Colonic mucosa (tissue), 4 donors: ENCODE measurements at places on chromosomes 5 and 9. TPM values are rescaled to one million over a fixed set of nuclear protein-coding genes. Genes with fewer than 3 reads are reported as not detected.
A peak's percentile ranks its signal among the peaks of the same experiment; 100 is the strongest.

DNA sequence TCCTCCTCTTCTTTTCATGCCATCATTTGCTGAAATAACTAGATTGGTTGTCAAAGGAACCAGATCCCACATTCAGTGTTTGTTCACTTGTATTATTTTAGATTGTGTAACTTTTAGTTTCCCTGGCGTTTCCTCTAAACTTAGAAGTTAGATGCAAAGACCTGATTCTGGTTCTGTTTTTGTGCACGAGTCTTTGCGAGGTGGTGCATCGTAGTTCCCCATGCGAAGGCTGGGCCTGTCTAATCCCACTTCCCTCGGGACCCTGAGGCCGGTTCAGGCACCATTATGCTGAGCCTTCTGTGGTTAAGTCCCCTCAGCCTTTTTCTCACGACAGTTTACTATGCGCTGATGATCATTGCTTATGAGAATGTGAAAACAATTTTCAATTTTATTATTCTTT lies 219.1 kb upstream of the OTULINL start:
- no peaks in the 10 kb centered on the region for H3K27me3 ChIP-seq
- no peak overlapping the region for H3K4me3 ChIP-seq
- H3K36me3 ChIP-seq, result peaks cover 6% of the 10 kb centered on the region

DNA sequence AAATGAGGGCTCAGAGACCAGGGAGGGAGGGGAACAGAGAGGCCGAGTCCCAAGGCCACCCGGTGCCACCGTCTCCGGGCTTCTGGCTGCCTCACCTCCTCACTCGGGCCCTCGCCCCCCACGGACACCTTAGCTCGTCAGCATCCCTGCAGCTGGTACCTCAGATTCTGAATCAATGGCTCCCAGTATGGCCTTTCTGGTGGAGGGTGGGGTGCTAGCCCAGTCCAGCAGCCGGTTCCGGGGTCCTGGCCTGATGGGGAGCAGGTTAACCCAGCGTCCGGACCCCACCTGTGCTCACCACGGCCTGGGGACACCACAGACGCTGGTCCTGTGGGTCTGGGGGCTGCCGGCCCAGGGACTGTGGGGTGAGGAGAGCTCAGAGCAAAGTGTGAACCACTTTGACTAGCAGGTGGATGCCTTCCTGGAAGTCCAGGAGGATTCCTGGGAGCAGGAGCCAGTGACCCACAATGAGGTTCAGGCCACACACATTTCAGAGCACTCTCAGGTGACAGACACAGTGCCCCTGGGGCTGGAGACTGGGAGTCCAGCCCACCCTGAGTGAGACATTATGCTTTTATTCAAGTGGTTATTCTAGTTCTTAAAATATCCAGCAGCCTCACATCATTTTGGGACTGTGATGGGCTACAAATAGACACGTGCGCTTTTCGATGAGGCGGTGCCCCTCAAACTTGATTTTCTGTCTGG lies 53.3 kb downstream of the AHRR start:
- peaks cover 8% of the 10 kb centered on the region for H3K27me3 ChIP-seq
- H3K27ac ChIP-seq, result no peak overlapping the region
- DNase-seq, result peak; percentile 15
- H3K4me1 ChIP-seq, result no peaks in the 10 kb centered on the region

DNA sequence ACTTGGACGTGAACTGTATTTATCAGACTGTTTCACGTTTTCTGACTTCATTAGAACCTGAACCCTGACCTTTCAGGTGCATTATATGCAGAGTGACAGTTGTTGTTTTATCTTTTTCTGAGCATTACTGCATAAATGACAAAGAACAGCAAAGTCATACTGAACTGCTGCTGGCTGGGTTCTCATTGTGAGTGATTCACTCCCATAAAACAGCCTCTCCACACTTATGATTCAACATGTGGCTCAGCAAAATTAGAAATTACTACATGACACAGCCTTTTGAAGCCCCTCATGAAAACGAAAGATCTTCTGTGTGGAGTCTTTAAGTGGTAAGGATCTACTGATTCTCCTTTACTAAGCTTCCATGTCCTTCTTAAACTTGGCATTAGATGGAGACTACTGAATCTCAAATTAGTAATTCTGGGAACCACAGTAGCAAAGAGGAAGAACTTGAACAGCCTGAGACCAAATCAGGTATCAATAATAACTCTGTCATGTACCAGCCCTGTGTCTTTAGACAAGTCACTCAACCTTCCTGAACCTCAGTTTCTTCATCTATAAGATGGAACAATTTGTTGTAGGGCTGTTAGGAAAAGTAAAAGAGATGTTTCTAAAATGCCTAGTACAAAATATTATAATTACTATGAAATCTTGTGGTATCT lies 172.3 kb upstream of the GNA14 start:
- H3K36me3 ChIP-seq, result no peaks in the 10 kb centered on the region
- no peak overlapping the region for H3K27ac ChIP-seq
- H3K27me3 ChIP-seq, result no peaks in the 10 kb centered on the region
- H3K4me3 ChIP-seq, result no peak overlapping the region
- H3K4me1 ChIP-seq, result no peaks in the 10 kb centered on the region

DNA sequence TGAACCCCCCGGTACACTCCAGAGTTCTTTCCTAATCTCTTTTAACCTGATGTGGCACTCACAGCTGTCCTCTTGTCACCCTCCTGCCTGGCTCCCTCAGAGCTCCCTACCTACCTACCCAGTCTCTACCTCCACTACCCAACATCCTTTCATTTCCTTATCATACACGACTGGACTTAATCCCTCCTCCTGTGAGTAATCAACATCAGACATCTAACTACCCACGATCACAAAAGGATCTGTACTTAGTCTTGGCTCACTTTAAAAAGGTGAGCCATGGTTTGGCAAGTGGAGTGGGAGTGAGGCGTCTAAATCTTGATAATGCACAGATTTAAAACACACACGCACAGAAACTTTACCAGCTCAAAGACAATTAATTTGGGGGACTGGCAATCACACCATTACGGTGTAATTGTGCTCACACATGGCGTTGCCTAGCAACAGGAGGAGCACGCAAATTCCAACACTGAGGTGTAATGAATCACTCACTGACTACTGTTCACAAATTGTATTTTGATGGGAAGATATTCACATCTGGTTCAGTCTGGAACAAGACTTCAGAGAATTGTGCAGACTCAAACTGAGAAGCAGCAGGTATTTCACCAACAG lies 235.9 kb downstream of the EPB41L4A start:
- no peak for DNase-seq
- no peak overlapping the region for H3K27ac ChIP-seq
- no peak overlapping the region for H3K4me3 ChIP-seq

DNA sequence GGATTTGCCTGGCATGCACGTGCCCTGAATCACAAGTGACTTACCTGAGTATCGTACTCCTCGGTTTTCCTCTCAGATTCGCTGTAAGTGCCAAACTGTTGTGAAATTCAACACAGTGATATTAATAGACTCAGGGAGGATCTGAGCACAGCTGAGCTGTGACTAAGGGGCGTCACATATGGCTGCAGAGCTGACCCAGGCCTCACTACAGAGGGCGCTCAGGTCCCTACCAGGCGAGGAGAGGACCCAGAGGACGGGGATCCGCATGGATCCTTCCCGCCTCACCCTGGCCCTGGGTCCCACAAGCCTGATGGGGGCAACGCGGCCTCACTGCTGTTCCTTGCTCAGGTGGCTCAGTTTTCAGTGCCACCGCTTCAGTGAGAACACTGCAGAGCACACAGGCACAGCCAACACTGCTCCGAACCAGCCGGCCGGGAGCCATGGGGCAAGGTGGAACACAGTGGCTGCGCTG lies 20.1 kb downstream of the CLPTM1L start:
- no peaks in the 10 kb centered on the region for H3K27me3 ChIP-seq
- H3K4me3 ChIP-seq, result no peak overlapping the region
- H3K27ac ChIP-seq, result no peak overlapping the region
- no peaks in the 10 kb centered on the region for H3K4me1 ChIP-seq
- no peaks in the 10 kb centered on the region for H3K36me3 ChIP-seq

- DNase-seq, result no peak
- H3K27ac ChIP-seq, result no peak overlapping the region
These were observed 148.6 kb upstream of the PITX1 start for GRCh38 chr5:135182675-135183074.

DNA sequence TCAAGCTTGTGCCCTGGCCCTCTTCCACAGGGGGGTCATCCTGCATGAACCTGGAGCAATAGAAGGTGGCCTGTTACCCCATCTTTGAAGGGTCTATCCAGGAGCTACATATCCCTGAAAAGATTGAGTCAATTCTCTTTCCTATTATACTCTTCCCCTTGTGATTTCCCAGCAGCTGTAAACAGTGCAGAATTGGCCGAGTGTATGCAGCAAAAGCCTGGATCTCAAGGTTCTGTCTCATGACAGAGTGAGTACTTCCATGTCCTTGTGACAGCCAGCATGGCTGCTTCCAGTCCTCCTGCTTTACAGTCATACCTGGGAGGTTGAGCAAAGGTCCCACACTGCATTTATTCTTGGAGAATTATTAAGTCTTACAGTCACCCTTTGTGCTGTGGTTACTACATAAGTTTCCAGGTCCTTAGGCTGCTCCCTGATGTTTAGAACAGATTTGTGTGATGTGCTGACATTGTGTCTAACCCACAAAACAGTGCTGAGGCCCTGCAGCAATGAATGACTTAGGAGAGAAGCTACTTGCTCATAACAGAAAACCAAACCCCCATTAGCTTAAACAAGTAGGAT lies 67.5 kb downstream of the NREP start:
- H3K27ac ChIP-seq, result no peak overlapping the region
- no peaks in the 10 kb centered on the region for H3K27me3 ChIP-seq
- DNase-seq, result no peak
- no peaks in the 10 kb centered on the region for H3K36me3 ChIP-seq

DNA sequence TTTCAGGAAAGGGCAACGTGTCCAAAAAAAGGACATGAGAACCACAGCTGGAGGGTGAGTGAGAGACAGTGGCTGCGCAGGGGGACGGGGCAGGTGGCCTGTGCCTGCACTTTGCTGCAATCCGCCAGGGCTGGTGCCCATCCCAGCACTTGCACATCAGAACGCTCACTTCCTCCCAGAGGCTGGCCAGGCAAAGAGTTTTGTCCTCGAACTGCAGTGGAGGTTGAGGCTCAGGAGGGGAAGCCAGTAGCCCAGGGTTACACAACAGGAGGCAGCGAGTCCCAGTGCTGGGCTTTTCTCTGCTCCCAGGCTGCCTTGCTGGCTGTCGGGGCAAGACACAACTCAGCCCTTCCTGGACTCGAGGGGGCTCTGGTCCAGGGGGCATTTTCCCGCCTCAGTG lies 33.1 kb downstream of the CRB2 start:
- no peaks in the 10 kb centered on the region for H3K36me3 ChIP-seq
- H3K4me3 ChIP-seq, result no peak overlapping the region
- no peaks in the 10 kb centered on the region for H3K4me1 ChIP-seq
- no peak overlapping the region for H3K27ac ChIP-seq
- no peaks in the 10 kb centered on the region for H3K27me3 ChIP-seq
- no peak for DNase-seq

GRCh38 chr5:136963504-136963903 lies 535.6 kb downstream of the SPOCK1 start:
- H3K27ac ChIP-seq, result no peak overlapping the region
- no peaks in the 10 kb centered on the region for H3K27me3 ChIP-seq
- H3K4me3 ChIP-seq, result no peak overlapping the region
- H3K36me3 ChIP-seq, result no peaks in the 10 kb centered on the region
- no peaks in the 10 kb centered on the region for H3K4me1 ChIP-seq

GRCh38 chr5:83418356-83419321 lies 52.9 kb upstream of the VCAN start:
- H3K4me1 ChIP-seq, result no peaks in the 10 kb centered on the region
- no peak for DNase-seq
- no peaks in the 10 kb centered on the region for H3K36me3 ChIP-seq
- H3K27me3 ChIP-seq, result no peaks in the 10 kb centered on the region
- no peak overlapping the region for H3K4me3 ChIP-seq
- H3K27ac ChIP-seq, result no peak overlapping the region

DNA sequence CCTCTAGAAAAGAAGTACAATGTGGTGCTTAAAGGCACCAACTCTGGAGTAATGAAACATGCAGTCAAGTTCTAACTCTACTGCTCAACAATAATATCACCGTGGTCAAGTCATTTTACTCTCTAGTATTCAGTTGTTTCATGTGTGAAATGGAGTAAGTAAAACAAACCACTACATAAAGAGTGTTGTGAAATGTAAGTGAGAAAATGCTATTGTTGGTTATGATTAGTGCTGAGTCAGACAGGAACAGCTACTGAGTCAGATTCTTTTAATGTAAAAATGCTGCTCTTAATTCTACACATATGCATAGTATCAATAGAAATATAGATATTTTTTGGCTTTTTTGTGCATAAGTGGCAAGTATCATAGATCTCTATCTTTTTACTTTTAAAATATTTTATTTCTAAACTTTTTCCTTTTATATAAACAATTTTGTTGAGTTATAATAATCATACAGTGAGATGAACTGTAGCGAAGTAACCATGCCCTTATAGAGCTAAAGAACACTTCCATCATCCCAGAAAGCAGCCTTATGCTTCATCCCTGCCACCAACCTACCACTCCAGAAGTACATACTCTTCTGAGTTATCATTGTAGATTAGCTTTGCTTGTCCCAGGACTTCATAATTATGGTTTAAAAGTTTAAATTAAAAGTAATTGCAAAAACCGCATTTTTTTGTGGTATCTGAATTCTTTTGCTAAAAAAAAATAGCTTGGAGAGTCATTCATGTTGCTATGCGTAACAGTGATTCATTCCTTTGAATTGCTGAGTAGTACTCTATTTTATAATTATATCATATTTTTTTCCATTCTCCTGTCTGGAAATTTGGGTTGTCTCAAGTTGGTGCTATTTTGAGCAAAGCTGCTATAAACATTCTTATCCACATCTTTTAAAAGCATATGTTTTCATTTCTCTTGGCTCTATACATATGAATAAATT lies 548.2 kb upstream of the CLINT1 start:
- H3K27ac ChIP-seq, result no peak overlapping the region
- no peaks in the 10 kb centered on the region for H3K36me3 ChIP-seq
- no peak overlapping the region for H3K4me3 ChIP-seq
- H3K4me1 ChIP-seq, result no peaks in the 10 kb centered on the region
- no peak for DNase-seq
- no peaks in the 10 kb centered on the region for H3K27me3 ChIP-seq

GRCh38 chr5:354581-355378 lies 33.3 kb downstream of the AHRR start:
- H3K27ac ChIP-seq, result no peak overlapping the region
- DNase-seq, result no peak
- H3K27me3 ChIP-seq, result no peaks in the 10 kb centered on the region
- no peaks in the 10 kb centered on the region for H3K36me3 ChIP-seq

DNA sequence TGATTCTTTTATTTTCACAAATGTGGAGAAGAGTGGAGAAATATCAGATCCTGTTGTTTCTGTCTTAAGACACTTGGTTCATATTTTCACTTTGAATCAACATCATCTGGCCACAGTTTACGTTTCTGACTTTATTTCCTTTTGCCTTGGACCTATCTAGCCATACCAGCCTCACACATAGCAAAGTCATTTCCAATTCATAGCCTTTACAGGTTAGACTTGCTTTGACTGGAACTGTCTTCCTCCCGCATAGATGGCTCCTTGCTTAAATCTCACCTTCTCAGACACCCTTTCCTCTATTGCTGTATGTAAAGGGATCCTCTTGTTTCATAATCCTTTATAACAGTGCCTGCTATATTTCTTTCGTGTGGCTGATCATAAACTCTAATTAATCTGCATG lies 297.8 kb downstream of the SH3GL2 start:
- no peak for DNase-seq
- H3K4me3 ChIP-seq, result no peak overlapping the region
- no peaks in the 10 kb centered on the region for H3K4me1 ChIP-seq
- H3K36me3 ChIP-seq, result no peaks in the 10 kb centered on the region
- no peaks in the 10 kb centered on the region for H3K27me3 ChIP-seq

Gene PRR16
- 1.2 TPM for total RNA-seq

Gene SLC46A2
- not detected for total RNA-seq

Gene TERT
- total RNA-seq, result 0.72 TPM
